ENCODE measurements at places on chromosomes 4 and X. TPM values are rescaled to one million over a fixed set of nuclear protein-coding genes. Genes with fewer than 3 reads are reported as not detected.
A peak's percentile ranks its signal among the peaks of the same experiment; 100 is the strongest.

DNA sequence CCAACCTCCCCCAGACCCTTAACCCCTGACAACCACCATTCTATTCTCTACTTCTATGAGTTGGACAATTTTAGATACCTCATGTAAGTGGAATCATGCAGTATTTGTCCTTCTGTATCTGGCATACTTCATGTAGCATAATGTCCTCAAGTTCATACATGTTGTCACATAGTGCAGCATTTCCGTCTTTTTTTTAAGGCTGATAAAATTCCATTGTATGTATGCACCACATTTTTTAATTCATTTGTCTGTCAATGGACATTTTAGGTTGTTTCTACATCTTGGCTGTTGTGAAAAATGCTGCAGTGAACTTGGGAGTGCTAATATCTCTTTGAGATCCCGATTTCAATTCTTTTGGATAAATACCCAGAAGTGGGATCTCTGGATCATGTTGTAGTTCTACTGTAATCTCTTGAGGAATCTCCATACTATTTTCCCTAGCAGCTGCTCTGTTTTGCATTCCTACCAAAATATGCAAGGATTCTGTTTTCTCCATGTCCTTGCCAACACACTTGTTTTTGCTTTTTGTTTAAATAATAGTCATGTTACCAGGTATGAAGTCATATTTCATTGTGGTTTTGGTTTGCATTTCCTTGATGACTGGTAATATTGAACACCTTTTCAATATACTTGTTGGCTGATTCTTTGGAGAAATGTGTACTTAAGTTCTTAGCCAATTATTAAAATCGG is 48.8 kb upstream of the ADAD1 start:
- H3K27ac ChIP-seq, result no peak overlapping the region
- DNase-seq, result no peak
- no peaks in the 10 kb centered on the region for H3K27me3 ChIP-seq
- peaks cover 14% of the 10 kb centered on the region for H3K4me1 ChIP-seq
- no peak overlapping the region for H3K4me3 ChIP-seq

GRCh38 chrX:33416273-33416805 is 205.0 kb upstream of the DMD start:
- H3K4me1 ChIP-seq, result no peaks in the 10 kb centered on the region
- no peak overlapping the region for H3K27ac ChIP-seq
- no peaks in the 10 kb centered on the region for H3K36me3 ChIP-seq
- no peaks in the 10 kb centered on the region for H3K27me3 ChIP-seq

The EPHA5 gene
- total RNA-seq, result not detected

DNA sequence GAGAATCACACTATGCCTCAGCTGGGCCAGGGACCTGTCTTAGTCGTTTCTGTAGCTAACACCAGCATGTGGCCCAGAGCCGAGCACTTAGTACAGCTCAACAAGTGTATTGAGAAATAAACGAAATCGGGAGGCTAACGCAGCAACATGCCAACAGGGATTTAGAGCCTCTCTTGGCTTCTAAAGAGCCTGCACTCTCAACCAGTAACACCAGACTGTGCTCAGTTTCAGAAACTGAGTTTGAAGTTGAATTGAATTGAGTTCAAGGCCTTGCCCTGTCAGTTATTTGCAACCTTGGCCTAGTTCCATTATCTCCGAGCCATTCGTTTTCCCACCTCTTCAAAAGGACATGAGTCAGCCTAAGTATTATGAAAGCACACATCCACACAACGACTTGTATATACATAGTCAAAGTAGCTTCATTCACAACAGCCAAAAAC is 71.3 kb upstream of the LDB2 start:
- H3K27ac ChIP-seq, result no peak overlapping the region
- no peak overlapping the region for H3K4me3 ChIP-seq
- no peaks in the 10 kb centered on the region for H3K27me3 ChIP-seq
- no peaks in the 10 kb centered on the region for H3K36me3 ChIP-seq

DNA sequence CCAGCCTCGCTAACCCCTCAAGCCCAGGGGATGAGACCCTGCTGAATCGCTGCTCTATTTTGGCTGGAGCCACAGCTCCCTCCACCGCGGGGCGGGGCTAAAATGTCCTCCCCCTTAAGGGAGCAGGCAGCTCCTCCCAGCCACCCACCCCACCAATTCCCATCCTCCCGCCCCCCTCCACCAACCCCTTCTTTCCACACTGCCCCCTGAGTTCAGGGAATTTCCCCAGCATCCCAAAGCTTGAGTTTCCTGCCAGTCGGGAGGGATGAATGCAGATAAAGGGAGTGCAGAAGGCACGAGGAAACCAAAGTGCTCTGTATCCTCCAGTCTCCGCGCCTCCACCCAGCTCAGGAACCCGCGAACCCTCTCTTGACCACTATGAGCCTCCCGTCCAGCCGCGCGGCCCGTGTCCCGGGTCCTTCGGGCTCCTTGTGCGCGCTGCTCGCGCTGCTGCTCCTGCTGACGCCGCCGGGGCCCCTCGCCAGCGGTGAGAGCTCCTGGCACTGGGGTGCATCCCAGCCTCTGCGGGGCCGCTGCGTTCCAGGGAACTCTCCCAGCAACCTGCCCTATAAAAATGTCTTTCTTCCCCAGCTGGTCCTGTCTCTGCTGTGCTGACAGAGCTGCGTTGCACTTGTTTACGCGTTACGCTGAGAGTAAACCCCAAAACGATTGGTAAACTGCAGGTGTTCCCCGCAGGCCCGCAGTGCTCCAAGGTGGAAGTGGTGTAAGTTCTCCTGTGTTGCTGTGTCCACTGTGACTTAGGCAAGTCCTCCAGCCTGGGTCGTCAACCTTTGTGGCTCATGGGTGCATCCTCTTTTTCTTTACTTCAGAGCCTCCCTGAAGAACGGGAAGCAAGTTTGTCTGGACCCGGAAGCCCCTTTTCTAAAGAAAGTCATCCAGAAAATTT is at the start of gene CXCL6:
Gene CXCL6, plus strand, starts transcription at position 306 of the 907 bp plus-strand sequence. Its CDS starts 73 bp downstream, at position 379.
- DNase-seq, result no peak
- peaks cover 8% of the 10 kb centered on the region for H3K27me3 ChIP-seq
- H3K27ac ChIP-seq, result no peak within 1 kb of the TSS
- no peaks in the 10 kb centered on the region for H3K36me3 ChIP-seq

DNA sequence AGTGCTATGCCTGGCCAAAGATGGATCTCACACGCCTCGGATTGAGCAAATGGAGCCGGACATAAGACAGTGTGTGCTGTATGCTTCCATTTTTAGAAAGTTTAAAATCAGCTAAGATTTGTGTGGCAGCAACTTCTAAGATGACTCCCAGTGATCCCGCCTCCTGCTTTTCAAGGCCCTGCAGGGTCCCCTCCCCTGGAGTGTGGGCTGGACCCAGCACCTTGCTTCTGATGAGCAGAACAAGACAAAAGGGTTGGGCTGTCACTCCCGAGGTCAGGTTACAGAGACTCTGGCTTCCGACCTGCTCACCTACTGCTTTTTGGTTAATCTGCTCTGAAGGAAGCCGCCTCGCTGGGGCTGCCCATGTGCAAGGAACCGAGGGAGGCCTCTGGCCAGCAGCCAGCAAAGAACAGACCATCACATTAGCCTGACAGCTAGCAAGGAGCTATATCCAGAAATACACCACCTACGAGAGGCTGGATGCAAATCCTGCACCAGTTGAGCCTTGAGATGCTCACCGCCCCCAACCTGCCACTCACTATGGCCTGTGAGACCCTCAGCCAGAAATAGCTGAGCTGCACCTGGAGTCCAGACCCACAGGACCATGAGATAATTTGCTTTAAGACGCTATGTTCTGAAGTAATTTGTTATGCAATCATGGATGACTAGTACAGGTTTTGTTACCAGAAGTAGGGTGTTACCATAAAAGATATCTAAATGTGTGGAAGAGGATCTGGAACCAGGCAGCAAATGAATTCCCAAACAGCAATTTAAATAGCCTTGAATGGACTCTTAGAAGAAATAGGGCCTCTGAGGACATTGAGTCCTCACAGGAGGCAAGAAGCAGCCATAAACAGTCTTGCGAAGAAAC is 47.6 kb downstream of the CRMP1 start:
- no peak overlapping the region for H3K4me3 ChIP-seq
- H3K36me3 ChIP-seq, result no peaks in the 10 kb centered on the region
- no peak overlapping the region for H3K27ac ChIP-seq

DNA sequence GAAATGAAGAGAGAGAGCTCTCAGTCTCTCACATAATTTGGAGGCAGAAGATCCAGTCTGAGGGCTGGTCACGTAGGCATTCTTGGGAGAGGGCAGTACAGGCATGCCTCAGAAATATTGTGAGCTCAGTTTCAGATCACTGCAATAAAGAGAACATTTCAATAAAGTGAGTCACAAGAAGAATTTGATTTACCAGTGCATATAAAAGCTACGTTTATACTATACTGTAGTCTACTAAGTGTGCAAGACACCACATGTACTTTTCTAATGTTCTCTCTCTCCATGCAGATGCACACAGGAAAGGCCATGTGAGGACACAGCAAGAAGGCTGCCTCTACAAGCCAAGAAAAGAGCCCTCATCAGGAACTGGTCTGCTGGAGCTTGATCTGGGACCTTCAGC is 583.5 kb upstream of the FAT1 start:
- H3K4me1 ChIP-seq, result no peaks in the 10 kb centered on the region
- no peak for DNase-seq
- H3K4me3 ChIP-seq, result no peak overlapping the region
- no peak overlapping the region for H3K27ac ChIP-seq
- H3K27me3 ChIP-seq, result no peaks in the 10 kb centered on the region

The ETDB gene
- not detected for total RNA-seq

The GAGE13 gene
- total RNA-seq, result not detected

- H3K4me1 ChIP-seq, result peaks cover 47% of the 10 kb centered on the region
- H3K27ac ChIP-seq, result peak overlapping the region; percentile 97
- H3K4me3 ChIP-seq, result peak overlapping the region; percentile 93
- H3K27me3 ChIP-seq, result no peaks in the 10 kb centered on the region
- no peak for DNase-seq
- peaks cover 51% of the 10 kb centered on the region for H3K36me3 ChIP-seq
Measured at GRCh38 chr4:82891707-82892466, 934 bp upstream of the SEC31A start.

- H3K36me3 ChIP-seq, result no peaks in the 10 kb centered on the region
- H3K27ac ChIP-seq, result no peak overlapping the region
- H3K4me3 ChIP-seq, result no peak overlapping the region
- H3K27me3 ChIP-seq, result peaks cover 35% of the 10 kb centered on the region
- no peak for DNase-seq
Measured at GRCh38 chr4:74790652-74791051, 3.7 kb downstream of the BTC start.

The SPARCL1 gene
- not detected for total RNA-seq

DNA sequence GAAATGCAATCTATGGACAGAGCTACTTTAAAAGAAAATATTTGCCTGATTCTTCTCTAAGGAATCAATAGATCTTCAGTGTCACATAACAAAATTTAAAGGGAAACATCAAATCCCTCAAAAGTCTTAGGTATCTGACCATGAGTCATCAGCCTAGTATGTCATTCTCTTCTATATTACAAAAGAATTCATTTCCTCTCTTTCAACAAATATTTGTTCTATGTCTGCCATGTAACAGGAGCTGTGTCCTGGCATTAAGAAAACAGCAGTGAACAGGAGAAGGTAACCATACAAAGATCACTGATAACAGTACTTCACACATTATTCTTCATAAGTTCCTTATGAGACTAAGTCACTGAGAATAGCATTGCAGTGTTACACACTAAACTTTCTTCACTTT is 243.6 kb upstream of the DKK2 start:
- DNase-seq, result no peak
- H3K4me1 ChIP-seq, result no peaks in the 10 kb centered on the region
- no peaks in the 10 kb centered on the region for H3K27me3 ChIP-seq

DNA sequence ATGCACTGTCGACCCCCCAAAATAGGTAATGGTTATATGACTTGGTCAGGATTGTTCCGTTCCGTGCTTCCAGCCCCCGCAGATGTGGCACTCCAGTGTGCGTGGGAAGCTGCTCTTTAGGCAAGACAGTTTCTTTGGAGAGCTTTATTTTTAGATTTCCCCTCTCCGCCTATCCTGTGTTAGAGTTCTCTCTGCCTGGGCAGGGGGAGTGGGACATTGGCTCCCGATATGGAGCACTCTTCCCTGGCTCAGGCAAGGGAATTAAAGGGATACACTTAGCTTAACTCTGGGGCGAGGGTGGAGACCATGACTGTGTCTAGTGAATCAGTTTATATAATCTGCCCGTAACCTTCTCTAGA is 36.0 kb downstream of the DLG3 start:
- no peak overlapping the region for H3K4me3 ChIP-seq
- H3K27me3 ChIP-seq, result no peaks in the 10 kb centered on the region
- peaks cover 5% of the 10 kb centered on the region for H3K4me1 ChIP-seq

DNA sequence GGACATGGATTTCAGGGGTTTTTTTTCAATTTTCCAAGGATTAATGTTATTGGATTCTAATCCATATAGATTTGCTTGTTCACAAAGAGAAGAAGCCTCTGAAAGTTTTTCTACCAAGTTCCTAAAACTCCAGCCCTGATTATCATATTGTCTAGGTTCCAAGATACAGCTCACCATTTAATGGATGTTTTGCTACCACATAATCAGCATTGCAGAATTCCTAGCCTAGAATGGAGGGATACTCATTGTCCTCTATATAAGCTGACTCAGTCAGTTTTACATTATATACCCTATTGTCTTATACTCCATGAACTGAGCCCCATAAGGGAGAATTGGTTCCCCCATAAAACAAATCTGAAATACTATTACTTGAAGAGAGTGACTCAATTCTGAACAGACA is 664.7 kb upstream of the FAM241A start:
- H3K4me1 ChIP-seq, result no peaks in the 10 kb centered on the region
- H3K36me3 ChIP-seq, result no peaks in the 10 kb centered on the region
- no peak overlapping the region for H3K4me3 ChIP-seq
- no peak for DNase-seq

DNA sequence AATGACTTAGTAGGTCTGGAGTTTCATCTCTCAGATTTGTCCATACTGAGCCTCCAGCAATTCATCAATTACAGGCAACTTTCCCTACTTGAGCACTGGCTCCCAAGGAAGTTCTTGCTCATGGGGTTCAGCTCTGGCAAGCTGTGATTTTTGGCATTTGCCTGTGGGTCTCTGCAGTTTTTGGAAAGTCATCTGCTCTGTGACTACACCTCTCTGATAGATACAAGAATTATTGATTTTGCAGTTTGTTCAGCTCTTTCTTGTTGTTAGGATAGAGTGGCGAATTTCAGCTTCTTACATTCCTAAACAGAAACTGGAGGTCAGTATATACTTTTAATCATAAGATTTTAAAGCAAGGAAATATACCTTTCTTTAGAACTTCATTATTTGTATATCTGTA is 209.7 kb upstream of the NPY2R start:
- H3K4me3 ChIP-seq, result no peak overlapping the region
- H3K4me1 ChIP-seq, result no peaks in the 10 kb centered on the region
- no peak for DNase-seq
- no peak overlapping the region for H3K27ac ChIP-seq
- no peaks in the 10 kb centered on the region for H3K36me3 ChIP-seq

Data from activated CD8-positive, alpha-beta T cell treated with anti-CD3 and anti-CD28 coated beads, Interleukin-2, amount 10 ng/mL, durations not matched to agents 7 days and 5 days (primary cell).